ENCODE measurements at places on chromosomes 7 and 10.

DNA sequence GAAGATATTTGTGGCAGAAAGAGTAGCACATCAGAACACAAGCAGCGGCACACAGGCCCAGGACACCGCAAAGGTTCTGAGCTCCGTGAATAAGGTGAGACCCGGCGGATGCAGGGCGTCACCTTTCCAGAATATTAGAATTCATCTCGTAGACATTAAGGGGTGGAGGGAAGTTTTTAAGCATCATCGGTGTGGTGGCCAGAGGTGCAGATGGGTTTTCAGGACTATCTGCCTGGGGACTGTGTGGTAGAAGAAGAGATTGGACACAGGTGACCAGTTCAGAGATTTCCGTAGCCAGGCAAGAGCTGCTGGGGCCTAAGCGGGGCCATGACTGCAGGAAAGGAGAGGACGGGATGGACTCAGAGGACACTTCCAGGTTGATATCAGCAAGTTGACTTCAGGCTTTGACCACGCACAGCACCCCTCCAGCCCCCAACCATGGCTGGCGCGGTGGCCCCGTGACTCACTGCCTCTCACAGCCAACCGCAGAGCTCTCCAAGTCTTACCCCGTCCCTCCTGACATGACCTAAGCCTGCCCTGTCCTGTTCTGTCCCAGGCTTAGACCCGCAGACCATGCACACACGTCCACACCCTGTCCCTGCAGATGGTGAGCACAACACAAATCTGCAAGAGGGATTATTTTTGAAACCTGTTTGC is 97.2 kb downstream of the OAT start:
- no peak for DNase-seq

- DNase-seq = no peak
Observed at GRCh38 chr10:12606461-12606860, 257.1 kb downstream of the CAMK1D start.

DNA sequence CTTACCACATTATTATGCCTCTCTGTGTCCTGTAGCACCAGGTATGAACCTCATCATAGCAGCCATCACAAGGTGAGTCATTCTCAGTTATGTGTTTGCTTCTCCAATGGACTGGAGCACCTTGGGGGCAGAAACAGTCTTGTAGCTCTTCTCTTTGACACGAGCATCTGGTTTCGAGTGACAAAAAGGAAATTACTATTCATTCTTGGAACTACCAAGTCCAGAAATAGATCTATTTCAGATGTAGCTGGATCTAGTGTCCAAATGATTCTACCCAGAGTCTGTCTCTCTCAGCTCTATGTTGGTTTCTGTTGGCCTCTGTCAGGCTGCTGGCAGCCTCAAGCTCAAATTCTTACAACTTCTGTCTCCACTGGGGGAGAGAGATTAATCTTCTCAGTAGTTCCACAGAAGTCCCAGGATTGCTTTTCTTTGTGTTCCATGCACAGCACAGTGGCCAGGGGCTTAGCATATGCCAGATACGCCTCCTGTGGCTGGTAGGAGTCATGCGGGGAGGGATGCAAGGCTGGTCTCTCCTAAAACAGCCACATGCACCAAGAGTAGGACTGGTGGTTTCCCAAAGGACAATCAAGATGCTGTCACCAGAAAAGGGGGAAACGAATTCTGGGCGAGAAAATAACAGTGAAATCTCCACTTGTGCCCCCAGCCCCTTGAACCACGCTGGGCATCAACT is 37.2 kb upstream of the PAPSS2 start:
- no peak for DNase-seq

GRCh38 chr7:11642276-11642675 is 189.7 kb downstream of the THSD7A start:
- no peak for DNase-seq

- DNase-seq = no peak
Observed at GRCh38 chr10:130350996-130351395, 214.8 kb downstream of the GLRX3 start.

DNA sequence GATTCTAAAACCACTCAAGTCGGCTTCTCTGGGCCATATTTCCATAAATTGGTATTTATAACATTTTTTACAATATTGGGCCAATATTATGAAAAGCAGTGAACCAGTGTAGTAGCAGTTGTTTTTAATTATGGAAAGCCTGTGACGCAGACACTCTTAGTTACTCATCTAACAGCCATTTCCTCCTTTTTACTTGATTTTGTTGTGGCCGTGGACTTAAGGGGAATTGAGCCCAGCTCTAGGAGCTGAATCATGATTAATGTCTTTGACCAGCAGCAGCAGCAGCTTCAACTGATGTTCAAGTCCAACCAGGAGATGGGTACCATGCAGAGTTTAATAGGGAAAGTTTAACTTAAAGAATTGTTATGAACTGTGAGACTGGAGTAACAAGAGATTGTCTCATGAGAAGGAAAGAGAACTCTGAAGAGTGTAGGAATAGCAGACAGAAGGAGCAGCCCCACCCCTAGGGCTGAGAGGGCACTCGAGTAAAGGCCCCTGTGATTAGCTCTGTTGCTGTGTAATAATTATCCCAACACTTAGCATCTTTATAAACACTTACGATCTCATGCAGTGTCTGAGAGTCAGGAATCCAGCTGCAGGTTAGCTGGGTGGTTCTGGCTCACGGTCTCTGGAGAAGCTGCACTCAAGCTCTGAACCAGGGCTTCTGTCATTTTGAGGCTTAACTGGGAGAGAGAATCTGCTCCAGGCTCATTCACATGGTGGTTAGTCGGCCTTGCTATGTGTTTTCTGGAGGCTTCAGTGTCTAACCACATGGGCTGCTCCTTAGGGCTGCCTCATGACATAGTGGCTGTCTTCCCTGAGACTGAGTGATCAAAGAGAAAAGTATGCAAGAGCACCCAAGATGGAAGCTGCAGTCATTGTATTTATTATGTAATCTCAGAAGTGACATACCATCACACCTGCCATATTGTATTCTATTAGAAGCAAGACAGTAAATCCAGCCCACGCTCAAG is 4.6 kb downstream of the LANCL2 start:
- DNase-seq = no peak

- DNase-seq = peak; percentile 27
Observed at GRCh38 chr7:37920849-37921805, 687 bp downstream of the EPDR1 start.

- DNase-seq = no peak
Observed at GRCh38 chr10:69739634-69740033, 62.1 kb upstream of the COL13A1 start.

- no peak for DNase-seq
Observed at GRCh38 chr7:46522354-46522906, 601.4 kb upstream of the IGFBP3 start.

GRCh38 chr10:89867964-89868363 is 166.6 kb downstream of the KIF20B start:
- DNase-seq = no peak

GRCh38 chr10:116151076-116151475 is 121.9 kb downstream of the GFRA1 start:
- DNase-seq = no peak

- no peak for DNase-seq
Observed at GRCh38 chr7:25752154-25752553, 399.8 kb upstream of the NFE2L3 start.

GRCh38 chr7:139598642-139599041 is 75.2 kb downstream of the CLEC2L start:
- no peak for DNase-seq

- DNase-seq = no peak
Observed at GRCh38 chr7:99653754-99654153, 26.0 kb downstream of the CYP3A5 start.

DNA sequence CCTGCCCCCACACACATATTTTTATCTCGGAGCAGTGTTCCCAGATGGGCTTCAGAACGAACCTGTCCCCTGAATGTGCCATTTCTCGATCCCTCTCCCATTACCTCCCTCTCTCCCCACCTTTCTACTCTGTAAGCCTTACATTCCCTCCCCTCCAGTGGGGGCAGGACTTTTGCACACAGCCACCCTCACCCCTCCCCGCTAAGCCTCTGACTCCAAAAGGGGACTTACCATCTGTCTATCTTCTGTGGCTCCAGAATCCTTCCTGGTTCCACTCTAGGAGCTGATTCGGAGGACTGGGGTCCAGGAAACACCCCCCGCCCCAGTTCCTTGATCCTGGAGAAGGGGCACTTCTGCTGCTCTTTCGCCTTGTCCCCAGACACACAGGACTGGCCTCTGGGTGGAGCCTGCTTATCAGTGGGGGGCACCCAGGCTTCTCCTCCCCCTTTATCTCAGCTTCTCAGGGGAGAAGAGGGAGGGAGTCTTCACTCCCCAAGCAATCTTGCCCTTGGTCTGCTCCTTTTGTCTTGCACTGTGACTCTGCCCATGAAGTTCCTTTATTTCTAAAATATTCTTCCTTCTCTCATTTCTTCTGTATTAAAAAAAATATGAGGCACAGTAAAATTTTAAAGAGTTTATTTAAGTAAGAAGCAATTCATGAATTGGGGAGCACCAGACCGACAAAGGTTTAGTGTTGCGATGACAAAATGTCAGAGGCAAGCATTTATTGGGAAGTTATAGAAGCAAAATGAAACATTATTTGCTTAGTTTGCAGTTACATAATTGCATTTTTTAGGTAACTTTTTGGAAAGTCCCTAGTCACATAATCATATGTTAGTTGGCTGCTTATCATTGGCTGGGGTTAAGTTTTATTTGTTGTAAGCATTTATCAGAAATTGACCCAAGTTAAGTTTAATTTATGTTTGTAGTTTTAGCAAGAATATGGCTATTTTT is at the start of gene KEL:
TSS of gene KEL (minus strand) at position 391 of the 954 bp plus-strand sequence. CDS start at position 234, 157 bp downstream.
- DNase-seq = no peak

DNA sequence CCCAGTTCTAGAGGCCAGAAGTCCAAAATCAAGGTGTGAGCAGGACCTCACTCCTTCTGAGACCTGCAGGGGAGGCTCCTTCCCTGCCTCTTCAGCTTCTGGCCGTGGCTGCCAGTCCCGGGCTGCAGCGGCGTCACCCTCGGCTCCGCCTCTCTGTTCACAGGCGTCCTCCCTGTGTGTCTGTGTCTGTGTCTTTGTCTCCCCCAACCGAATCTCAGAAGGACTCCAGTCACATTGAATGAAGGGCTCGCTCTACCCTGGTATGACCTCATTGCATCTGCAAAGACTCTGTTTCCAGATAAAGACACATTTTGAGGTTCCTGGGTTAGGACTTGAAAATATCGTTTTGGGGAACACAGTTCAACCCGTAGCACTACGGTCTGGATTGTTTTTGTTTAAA is 33.1 kb upstream of the GALNT11 start:
- DNase-seq = peak; percentile 70

DNA sequence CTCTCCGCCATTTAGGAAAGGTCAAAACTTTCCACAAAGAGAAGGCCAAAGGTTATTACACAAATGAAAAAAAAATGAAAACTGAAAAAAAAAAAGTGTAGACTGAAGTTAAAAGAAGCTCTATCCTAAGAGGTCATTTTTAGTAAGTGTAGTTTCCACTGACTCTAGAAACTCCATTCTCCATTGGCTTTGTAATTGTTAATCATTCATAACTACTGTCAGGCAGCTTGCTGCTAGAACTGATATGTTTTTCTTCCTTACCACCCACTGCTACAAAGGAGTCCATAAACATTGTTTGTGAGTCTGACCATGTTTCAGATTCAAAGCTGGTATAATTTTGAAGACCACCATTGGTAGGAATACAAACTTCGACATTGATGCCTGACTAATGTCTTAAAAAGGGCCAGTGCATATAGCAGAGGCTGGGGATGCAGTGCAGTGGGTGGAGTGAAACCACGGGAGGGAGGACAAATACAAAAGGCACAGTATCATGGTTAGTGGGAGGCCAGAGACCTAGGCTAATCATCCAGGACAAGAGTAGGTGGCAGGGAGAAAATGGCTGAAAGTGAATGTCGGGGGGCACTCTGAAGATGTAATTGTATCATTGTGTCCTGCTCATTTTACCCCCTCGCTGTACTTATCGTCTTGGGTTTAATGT is 16.9 kb upstream of the DYNC1I1 start:
- no peak for DNase-seq

DNA sequence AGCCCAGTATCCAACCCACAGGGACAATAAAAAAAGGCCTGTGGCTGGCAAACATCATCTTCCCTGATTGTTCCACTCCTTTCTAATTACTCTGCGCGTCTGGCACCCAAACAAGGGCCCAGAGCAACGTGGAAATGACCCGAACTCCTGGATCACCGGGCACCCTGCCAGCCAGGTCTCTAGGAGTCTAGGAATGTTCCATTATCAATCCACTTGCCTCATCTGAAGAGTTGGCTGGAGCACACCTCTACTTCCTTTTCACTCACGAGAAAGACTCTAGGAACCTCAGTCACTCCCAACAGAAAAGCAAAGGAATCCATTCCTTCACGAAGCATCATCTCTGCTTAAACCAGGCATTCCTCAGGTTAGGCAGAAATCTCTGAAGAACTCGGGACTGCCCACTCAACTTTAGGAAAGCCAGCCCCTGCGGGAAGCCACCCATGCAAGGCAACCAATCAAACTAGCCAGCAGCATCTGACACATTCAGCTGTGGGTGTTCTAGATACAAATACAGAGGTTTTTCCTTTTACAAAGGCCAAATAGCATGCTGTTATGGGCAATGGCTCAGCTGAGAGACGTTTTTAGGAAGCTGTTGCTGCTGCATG is 37.7 kb downstream of the ATXN7L1 start:
- DNase-seq = no peak

- DNase-seq = no peak
Observed at GRCh38 chr7:129443612-129444011, 9.4 kb downstream of the STRIP2 start.

GRCh38 chr10:132599732-132600131 is 62.1 kb downstream of the INPP5A start:
- no peak for DNase-seq

- no peak for DNase-seq
Observed at GRCh38 chr7:102120666-102121195, 165.9 kb upstream of the SH2B2 start.

- no peak for DNase-seq
Observed at GRCh38 chr10:130021383-130021950, 57.4 kb upstream of the EBF3 start.

- DNase-seq = peak; percentile 64
Observed at GRCh38 chr7:74599244-74599643, 58.3 kb upstream of the GTF2I start.

- no peak for DNase-seq
Observed at GRCh38 chr7:122802301-122802751, 83.9 kb downstream of the CADPS2 start.

DNA sequence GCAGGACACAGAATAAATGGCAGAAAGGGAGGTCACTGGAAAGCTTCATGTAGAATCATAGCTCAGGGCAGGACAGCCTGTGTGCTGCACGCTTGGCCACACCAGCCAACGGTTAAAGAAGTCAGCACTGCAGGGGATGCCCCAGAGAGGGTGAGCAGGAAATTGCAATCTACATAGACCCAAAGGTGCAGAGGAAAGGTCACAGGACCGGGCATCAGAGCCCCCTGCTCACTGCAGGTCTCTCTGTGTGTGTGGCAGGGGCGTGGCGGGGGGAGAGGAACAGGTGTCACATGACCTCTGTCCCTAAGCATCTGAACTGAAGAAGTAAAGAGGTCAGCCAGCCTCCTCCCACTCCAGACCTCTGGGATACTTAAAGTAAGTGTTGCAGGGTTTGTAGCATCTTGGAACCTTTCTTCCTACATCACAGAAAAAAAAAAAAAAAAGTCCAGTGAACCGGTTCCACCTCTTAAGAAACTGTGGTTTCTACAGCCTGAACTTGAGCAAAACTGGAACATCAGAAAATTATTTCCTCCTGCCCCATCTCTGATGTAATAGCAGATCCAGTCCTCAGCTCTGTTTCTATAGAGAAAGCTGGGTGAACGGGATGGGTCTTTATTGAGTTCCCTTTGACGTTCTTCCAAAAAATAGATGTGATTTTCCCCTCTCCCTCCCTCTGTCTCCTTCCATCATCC is 64.3 kb downstream of the RGS10 start:
- peak; percentile 76 for DNase-seq

Data from activated naive CD4-positive, alpha-beta T cell treated with anti-CD3 and anti-CD28 coated beads for 36 hours (primary cell).